Sigmoid colon (tissue), 7 donors: ENCODE measurements at places on chromosomes 11 and 22. TPM values are rescaled to one million over a fixed set of nuclear protein-coding genes. Genes with fewer than 3 reads are reported as not detected.

The MUC5AC gene
- total RNA-seq, result not detected

The MMP27 gene
- total RNA-seq, result not detected

The BSCL2 gene
- 35.5 TPM for total RNA-seq

The SHISA8 gene
- total RNA-seq, result not detected

The OR2AG1 gene
- not detected for total RNA-seq

The CAT gene
- 77.4 TPM for total RNA-seq

The RFPL2 gene
- not detected for total RNA-seq

The UPB1 gene
- not detected for total RNA-seq

The OR5M10 gene
- not detected for total RNA-seq

The ZP1 gene
- not detected for total RNA-seq

The KCNJ11 gene
- total RNA-seq, result 0.41 TPM

The ABCC8 gene
- total RNA-seq, result 9.7 TPM

GRCh38 chr11:1536065-1536843, 35.8 kb downstream of the DUSP8 start:
- DNase-seq, result no peak

- no peak for DNase-seq
Measured at GRCh38 chr11:62419943-62420342, 1.1 kb downstream of the SCGB1A1 start.

- DNase-seq, result no peak
Measured at GRCh38 chr11:129853518-129854231, 38.0 kb downstream of the TMEM45B start.

DNA sequence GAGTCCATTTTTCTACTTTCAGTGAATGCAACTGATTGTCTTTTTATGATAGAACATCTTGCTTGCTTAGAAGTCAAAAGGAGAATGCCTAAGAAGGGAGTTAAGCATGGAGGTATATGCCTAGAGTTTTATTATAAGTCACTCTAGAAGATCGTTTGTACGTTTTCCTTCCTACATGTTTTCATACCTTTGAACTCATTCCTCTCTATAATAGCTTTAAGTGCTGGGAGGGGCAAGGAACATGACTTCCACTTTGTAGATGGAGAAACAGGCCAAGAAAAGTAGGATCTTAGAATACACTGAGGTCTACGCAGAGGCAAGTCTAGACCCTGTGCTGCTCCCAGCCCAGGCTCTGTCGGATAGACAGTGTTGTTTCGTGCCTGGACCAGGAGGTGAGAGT, 114.3 kb downstream of the ZBTB16 start:
- no peak for DNase-seq

DNA sequence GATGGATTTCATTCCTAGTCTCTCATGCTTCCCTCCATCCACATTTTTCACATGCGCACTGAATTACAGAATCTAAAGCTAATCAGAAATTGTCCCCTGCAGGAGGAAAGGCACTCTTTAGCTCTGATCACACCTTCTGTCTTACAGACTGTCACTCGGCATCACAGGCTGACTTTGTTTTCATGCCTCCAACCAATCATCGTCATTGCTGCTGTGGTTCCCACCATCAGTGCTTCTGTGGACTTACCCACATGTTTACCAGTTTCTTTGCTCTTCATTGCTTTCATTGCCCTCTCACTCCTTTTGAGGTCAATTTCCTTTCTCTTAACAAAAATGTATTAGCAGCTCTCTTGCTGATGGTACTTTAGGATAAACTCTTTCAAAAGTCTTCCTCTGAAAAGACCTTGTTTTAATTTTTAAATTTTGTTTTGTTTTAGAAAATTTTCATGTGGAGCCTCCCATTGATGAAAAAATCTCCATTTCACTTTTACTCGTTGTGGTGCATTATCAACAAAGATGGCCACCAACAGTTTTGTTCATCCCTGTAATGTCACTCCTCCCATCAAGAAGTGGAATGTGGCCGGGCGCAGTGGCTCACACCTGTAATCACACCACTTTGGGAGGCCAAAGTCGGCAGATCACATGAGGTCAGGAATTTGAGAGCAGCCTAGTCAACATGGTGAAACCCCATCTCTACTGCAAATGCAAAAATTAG, 20.2 kb upstream of the TREH start:
- DNase-seq, result peak; percentile 18

DNA sequence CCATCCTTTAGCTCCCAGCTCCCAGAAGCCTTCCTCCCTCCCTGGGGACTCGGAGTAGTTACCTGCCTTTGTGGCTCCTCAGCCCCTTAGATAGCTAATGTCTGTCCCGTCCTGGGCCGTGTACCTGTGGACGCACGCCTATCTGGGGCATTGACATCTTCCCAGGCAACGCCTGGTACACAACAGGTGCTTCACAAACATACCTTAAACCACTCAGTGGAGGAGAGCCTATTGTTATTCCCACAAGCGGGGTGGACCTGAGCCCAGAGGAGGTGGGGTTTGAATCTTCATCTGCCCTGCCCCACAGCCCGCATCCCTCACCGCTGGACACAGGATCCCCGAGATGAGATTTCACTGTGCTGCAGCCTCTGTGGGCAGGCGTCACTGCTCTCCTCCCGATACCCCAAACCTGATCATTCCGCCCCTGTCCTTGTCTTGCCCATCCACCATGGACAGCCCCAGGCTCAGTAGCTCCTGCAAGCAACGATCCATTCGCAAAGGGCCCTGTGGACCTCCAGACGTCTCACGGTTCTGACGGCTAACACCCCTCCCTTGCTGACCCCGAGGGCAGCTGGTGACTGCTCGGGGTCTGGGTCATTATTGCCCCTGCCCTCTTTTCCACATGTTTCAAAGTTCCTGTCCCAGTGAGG, 73.8 kb upstream of the SHISAL1 start:
- peak; percentile 52 for DNase-seq

DNA sequence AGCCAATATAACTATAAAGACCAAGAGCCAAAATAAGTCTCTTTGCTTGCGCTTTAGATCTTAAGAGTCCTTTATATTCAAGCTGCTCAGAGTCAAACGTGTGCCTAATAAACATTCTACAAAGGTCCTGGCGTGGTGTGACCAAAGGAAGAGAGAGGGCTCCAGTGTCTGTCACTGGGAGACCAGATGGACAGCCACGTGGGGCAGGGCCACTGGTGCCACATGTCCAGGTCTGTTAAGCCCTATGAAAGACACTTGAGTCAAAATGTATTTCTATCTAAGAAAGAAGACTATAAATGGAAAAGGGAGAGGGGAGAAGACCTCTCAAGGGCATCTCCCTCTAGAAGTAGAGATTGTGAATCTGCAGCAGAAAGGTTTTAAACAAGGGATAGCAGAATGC, 32.2 kb upstream of the EHF start:
- DNase-seq, result no peak

GRCh38 chr22:27791159-27791858, 10.2 kb downstream of the MN1 start:
- no peak for DNase-seq

- no peak for DNase-seq
Measured at GRCh38 chr11:96259134-96259830, 83.7 kb downstream of the MAML2 start.

- DNase-seq, result no peak
Measured at GRCh38 chr11:93274851-93275250, 55.7 kb upstream of the DEUP1 start.

DNA sequence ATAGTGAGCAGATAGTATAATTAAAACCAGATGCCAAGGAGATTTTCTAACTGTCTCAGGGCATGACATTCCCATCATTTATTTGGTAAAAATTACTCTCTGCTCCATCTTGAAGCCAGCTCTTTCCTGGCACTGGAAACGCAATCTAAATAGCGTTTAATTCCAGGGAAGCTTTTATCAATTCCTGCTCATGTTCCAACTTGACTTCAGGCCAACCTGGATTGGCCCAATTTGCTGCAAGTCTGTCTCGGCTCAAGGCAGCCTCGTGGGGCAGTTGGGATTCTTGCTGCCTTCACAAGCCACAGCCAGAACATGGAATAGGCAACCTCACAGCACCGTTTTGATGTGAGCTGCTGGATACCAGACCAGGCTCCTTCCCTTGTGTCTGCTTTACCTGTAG, 1255.9 kb downstream of the TBC1D22A start:
- DNase-seq, result no peak

DNA sequence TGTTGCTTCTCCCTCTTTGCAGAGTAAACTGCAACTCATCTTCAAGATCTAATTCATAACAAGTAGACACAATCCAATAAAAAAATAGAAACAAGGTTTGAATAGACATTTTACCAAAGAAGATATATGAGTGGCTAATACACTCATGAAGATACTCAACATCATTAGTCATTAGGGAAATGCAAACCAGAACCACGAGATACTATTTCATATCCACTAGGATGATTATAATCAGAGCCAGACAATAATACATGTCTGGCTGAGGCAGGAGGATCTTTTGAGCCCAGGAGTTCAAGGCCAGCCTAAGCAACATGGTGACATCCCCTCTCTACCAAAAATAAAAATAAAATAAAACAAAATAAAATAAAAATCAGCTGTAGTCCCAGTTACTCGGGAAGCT, 85.0 kb downstream of the ATG16L2 start:
- DNase-seq, result no peak

DNA sequence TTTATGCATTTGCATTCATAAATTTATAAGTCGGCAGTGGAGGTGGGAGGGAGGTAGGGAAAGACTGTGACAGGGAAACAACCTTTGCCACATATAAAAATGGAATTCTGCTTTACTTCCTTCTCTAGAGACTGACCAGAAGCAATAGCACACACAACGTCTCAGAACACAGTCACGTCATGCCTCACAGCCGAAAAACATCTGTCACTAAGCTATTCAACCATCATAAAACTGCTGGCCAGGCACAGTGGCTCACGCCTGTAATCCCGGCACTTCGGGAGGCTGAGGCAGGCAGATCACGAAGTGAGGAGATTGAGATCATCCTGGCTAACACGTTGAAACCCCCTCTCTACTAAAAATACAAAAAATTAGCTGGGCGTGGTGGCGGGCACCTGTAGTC, 101.0 kb upstream of the CHRM4 start:
- DNase-seq, result peak; percentile 72

DNA sequence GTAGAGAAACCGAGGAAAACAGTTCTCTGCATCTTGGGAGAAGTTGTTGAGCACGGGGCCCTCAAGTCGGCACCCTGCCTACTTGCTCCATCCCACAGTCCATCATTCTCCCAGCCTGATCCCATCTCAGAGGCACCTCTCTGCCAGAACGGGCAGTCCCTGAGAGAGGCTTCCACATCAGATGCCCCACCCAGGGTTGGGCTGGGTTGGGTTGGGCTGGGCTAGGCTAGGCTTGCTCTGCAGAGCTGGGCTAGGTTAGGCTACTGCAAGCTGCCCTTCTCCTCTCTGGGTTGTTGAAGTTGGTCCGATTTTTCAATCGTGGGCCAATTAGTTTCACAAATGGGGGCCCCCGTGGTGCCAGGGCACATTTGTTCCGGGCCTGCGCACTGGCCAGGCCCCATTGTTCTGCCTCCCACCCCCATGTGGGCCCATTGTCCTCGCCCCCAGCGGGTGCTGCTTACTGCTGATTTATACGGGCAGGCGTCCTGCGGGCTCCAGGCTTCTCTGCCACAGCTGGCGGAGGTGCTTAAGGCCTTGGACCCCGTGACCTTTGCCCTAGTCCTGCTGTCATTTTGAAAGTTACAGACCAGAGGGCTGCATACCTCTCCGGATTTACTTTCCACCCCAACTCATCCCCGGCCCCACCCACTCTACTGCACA, 63.7 kb upstream of the NNMT start:
- no peak for DNase-seq

GRCh38 chr11:100356035-100356434, 331.1 kb upstream of the ARHGAP42 start:
- DNase-seq, result no peak

GRCh38 chr11:124899383-124900145, 1.9 kb upstream of the ROBO4 start:
- DNase-seq, result no peak

GRCh38 chr11:67671211-67671520, 3.3 kb downstream of the ALDH3B2 start:
- no peak for DNase-seq

DNA sequence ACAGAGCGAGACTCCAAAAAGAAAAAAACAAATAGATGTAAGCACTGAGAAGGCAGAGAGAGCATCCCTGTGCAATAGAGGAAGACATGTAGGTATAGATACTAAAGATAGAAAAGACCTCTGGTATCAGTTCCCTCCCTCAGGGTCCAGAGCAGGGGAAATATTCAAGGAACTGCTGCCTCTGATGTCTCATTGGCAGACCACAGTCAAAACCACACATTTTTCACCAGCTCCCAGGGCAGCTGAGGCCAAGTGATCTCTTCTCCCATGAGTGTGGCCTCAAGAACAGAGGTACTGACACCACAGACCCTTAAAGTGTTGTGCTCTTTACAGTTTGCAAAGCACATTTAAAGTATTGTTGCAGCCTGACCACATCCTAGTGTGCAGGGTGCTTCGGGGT, 288.5 kb downstream of the NTM start:
- no peak for DNase-seq

DNA sequence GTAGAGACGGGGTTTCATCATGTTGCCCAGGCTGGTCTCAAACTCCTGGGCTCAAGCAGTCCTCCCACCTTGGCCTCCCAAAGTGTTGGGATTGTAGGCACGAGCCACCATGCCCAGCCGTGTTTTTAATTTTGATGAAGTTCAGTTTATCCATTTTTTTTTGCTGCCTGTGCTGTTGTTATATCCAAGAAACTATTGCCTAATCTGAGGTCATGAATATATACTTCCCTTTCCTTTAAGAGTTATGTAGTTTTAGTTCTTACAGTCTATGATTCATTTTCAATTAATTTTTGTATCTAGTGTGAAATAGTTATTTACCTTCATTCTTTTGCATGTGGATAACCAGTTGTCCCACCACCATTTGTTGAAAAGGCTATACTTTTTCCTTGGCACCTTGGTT, 50.3 kb upstream of the SORL1-AS1 start:
- no peak for DNase-seq

GRCh38 chr11:96306933-96307775, 35.8 kb downstream of the MAML2 start:
- DNase-seq, result peak; percentile 90
